Epithelial cell of proximal tubule (primary cell): ENCODE measurements at places on chromosomes 7 and 10.

- no peak for DNase-seq
Observed at GRCh38 chr7:74164985-74165456, 9.1 kb upstream of the EIF4H start.

DNA sequence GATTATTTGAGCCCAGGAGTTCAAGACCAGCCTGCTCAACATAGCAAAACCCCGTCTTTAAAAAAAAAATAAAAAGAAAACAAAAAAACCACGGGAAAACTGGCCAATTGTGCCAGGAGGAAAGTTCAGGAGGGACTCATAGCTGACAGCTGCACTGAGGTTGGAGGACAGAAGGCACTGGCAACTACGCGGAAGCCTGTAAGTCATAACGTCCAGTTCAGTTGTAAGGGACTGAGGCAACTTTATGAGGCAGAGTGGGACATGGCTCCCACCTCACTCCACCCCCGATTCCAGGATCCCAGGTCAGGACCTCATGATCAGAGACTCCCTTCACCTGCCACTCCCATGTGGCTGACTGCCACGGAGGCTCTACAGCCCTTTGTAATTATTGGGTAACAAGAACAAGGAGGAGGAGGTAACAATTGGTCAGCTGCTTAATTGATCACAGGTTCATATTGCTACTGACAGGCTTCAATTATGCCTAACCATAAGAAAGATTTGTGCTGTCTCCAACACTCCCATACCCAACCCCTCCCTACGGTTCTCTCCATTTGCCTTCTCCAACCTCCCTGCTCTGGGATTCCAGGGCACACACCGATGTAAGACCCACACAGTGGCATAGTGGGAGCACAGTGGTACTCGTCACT is 1.9 kb upstream of the CCL24 start:
- DNase-seq = no peak

GRCh38 chr7:19209166-19209696 is 64.0 kb upstream of the FERD3L start:
- DNase-seq = no peak

DNA sequence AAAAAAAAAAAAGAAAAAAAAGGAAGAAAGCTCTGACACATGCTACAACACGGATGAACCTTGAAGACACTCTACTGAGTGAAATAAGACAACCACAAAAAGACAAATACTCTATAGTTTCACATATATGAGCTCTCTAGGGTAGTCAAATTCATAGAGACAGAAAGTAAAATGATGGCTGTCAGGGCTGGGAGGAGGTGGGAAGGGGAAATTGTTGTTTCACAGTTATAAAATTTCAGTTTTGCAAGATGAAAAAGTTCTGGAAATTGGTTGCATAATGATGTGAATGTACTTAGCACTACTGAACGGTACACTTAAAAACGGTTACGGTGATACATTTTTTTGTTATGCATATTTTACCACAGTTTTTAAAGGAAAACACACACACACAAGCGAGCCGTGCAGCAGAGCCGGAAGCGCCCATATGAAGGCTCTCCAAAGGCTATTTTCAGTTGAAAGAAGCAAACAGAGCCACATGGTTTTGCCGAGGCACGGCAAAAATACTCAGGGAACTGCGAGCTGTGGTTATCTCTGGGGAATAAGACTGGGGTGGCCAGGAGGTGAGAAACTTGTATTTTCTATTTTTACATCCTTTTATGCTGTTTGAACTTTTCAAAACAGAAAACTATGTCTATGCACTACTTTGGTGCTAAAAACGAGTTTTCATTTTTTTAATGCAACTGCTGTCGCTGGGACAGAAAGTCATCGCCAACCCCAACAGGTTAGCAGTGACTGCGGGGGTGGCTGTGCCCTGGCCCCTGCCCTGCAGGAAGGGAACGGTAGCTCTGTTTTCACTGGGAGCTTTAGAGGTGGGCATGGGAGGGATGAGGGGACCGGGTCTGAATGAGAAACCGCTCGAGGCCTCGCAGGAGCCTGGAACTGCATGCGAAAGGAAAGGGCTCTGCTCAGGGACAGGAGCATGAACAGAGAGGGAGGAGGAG is 132.9 kb downstream of the OAT start:
- no peak for DNase-seq

DNA sequence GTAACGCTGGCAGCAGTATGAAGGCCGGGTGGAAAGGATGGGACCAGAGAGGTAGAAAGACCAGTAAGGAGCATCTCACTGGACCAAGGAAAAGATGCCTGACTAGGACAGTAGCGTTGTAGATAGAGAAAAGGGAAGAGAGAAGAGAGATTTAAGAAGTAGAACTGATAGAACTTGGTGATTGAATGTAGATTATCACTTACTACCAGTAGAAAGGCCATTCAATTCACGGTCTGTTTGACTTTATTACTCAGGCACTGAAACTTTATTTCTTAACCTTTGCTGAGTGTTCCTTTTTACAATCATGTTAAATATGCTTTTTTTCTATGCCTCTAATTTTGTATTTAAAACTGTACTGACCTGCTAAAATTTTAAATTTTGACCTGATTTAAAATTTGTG is 12.2 kb downstream of the MCU start:
- no peak for DNase-seq

- DNase-seq = peak; percentile 4
Observed at GRCh38 chr7:133602291-133602690, 349.4 kb downstream of the EXOC4 start.

DNA sequence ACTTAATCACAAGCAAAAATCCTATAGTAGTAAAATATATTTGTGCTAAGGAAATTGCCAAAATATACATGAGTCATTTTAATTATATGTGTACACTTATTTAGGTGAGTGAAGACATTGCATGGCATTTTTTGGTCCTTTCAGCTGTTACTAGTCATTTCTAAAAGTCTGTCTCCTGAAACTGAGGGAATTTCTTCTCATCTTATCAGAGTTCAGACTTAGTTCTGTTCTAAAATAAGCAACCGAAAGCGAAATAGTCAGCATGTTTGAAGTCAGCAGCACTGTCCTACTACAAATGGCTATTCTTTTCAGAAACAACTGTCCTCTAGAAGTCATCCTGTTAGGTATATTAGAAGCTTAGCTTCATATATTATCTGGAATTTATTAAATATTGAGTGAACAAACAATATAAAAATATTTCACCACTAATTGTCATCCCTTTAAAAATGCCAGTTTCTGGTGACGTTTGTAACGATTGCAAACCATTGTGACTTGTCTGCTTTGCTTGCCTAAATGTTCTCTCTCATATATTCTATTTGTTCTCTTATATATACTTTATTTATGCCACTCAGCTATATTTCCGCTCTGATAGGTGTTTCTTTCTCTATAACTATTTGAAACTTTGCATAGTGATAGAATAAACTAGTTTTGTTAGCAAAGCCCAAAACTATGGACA is 227.4 kb upstream of the KAT6B start:
- no peak for DNase-seq

DNA sequence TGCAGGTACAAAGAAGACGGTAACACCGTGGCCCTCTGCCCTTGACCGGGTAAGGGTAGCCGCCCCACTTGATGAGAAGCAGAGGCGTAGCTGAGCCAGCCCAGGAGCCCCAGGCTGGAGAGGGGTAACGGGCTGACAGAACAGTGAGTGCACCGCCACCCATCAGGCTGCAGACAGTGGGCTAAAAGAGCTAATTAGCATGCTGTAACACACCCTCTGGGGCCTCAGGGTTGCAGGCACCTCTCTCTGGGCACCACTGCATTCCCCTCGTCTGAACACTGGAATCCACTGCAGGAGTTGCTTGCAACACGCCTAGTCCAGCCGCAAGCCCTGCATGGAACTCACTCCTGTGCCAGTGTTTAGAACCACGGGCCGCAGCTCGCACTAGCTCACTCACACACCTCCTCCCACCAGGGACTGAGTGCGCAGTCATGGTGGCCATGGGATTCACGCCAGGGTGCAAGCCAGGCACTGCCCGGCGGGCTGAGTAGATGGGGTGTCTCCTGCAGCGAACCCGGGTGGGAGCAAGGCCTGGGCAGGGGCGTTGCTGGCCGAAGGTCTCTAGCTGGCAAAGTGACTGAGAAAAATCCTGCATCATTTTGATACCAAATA is 36.1 kb downstream of the AGMO start:
- no peak for DNase-seq

DNA sequence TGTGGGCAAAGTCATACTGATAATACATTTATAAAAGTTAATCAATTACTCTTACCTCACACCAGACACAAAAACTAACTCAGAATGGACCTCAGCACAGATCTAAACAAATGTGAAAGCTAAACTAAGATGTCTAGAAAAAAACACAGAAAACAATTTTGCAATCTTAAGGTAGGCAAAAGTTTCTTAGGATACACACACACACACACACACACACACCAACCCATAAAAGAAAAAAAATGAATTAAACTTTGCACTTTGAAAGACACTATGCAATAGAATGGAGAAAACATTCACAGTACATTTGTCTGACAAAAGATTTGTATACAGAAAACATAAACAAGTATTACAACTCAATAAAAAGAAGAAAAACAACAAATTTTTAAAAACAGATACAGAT is 70.8 kb upstream of the ZNRF2 start:
- no peak for DNase-seq

GRCh38 chr10:31197886-31198285 is 121.1 kb upstream of the ZEB1 start:
- no peak for DNase-seq

- DNase-seq = no peak
Observed at GRCh38 chr10:52644373-52645186, 128.0 kb downstream of the MBL2 start.

GRCh38 chr7:34837801-34838201 is 179.8 kb downstream of the NPSR1 start:
- no peak for DNase-seq

- DNase-seq = no peak
Observed at GRCh38 chr10:79093658-79094411, 25.1 kb downstream of the ZMIZ1 start.

DNA sequence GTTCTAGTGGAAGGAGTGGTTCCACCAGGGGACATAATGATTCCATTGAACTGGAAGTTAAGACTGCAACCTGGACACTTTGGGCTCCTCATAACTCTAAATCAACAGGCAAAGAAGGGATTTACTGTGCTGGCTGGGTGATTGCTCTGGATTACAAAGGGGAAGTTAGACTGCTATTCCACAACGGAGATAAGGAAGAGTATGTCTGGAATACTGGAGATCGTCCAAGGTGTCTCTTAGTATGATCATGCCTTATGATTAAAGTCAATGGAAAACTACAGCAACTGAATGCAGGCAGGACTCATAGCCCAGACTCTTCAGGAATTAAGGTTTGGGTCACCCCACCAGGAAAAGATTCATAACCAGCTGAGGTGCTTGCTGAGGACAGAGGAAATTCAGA is 310.6 kb upstream of the MGMT start:
- no peak for DNase-seq

DNA sequence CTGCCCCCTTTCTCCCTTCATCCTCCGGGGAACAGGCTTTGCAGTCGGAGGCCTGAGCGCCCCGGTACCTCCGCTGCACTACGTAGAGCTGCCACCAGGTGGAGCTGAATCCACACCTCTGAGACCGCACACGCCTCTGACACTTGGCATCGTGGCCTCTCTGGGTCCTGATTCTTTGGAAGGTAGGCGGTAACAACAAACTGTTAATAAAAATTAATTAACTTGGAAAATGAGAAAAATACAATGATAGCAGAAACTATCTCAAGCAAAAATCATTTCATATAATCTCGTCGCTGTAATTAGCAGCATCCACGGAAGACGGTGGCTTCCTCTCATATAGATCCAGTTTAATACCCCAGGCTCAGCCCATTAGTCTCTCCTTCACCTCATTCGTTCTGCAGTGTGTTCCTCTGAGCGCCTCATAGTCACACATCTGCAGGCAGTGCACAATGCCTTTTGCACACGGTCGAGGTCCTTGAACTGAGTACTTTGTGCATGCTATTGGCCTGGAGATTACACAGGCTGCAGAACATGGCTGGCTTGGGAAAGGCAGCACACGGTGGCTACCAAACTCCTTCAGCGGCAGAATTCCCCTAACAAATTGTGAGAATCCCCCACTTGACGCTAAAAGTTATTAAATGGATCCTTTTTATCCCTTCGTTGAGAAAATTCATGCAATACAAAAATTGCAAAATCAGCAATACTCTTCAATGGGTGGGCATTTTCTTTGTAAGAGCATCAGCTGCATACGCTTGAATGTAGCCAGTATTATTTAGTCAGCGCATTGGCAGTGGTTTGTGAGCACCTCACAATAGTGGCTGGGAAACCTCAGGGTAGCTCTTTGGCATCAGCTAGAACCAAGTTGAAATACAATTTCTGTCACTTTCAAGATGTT is 18.7 kb downstream of the OR9A2 start:
- DNase-seq = no peak

GRCh38 chr7:133958822-133959221 is 168.3 kb upstream of the LRGUK start:
- DNase-seq = no peak

DNA sequence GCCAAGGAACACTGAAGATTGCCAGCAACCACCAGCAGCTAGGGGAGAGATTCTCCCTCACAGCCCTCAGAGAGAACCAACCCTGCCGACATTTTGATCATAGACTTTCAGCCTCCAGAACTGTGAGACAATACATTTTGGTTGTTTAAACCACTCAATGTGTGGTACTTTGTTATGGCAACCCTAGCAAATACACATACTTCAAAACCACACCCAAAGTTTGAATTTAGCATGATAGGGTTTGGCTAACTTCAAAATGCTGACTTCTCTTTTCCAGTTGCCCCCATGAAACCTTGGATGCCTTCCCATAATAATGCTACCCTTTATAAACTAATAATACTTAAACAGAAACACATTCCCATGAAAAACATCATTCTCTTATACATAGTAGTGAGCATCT is 149.8 kb downstream of the DGKI start:
- no peak for DNase-seq

- no peak for DNase-seq
Observed at GRCh38 chr7:36110584-36110983, 42.5 kb upstream of the EEPD1 start.

- no peak for DNase-seq
Observed at GRCh38 chr7:40800771-40801170, 666.0 kb downstream of the SUGCT start.

- no peak for DNase-seq
Observed at GRCh38 chr7:27141923-27142579, 1.4 kb downstream of the HOXA5 start.

GRCh38 chr7:75715864-75716263 is 22.9 kb downstream of the HIP1 start:
- DNase-seq = no peak

GRCh38 chr10:74343804-74344203 is 192.8 kb downstream of the ADK start:
- no peak for DNase-seq

DNA sequence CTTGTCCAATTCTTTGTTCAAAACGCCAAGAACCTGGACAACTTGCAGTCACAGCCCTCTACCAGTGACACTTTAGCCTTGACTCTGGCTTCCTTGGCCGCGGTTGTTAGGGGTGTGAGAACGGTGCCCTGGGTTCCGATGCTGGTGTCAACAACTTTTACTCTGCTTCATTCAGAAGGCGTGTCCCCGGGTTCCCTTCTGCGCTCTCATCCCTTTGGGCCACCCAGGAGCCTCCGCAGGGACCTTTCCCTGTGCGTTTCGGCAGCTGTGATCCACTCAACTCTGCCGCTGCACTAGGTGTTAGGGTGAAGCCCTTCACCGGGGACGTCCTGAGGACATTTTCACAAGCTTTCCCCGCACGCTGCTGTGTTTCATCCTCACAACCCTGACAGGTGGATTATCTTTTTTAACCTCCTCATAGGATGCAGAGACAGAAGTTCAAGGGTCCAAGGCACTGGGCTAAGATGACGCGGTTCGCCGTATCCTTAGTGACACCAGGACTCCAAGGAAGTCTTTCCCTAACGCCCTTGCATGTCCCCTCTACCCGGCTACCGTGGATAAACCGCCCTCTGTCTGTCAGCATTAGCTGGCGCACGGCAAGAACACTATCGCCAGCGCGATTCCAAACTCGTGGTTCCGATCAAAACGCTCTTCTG is 133.5 kb upstream of the SHH start:
- DNase-seq = no peak
